ENCODE measurements at places on chromosomes 2 and 18.

- DNase-seq = no peak
Observed at GRCh38 chr18:26121476-26121875, 12.2 kb upstream of the PSMA8 start.

- DNase-seq = no peak
Observed at GRCh38 chr2:72694715-72695496, 130.9 kb downstream of the EXOC6B start.

- no peak for DNase-seq
Observed at GRCh38 chr2:101026253-101026701, 24.2 kb downstream of the RPL31 start.

DNA sequence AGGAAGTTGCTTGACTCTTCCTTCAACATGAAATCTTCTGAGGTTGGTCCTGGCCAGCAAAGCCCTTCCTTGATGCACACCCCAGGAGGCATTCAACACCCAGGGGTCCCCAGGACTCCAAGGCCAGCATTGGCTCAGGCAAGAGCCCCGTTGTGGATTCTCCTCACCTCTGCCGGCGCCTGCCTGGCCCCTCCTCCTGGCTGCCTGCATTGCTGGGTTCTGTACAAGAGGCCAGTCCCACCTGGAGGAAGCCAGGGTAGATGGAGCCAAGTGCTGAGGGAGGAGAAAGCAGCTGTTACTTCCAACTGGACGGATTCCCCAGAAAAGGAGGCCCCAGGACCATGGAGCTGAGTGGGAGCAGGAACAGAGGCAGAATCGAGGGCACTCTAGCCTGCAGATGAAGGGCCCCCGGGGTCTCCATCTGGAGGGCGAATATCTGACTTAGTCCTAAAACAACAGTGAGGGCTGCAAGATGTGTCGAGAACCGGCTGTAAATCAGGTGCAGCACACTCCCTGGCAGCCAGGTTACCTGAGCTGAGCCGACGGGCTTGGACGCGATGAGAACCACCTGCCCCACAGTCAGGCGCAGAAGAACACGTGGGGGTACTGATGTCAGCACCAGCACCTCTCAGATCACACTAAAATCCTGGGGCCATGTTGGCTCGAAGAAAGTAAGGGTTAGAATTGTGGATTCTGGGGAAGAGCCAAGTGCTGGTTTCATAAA, 399.6 kb upstream of the SALL3 start:
- no peak for DNase-seq

- DNase-seq = no peak
Observed at GRCh38 chr2:136324966-136325365, 207.0 kb upstream of the CXCR4 start.

DNA sequence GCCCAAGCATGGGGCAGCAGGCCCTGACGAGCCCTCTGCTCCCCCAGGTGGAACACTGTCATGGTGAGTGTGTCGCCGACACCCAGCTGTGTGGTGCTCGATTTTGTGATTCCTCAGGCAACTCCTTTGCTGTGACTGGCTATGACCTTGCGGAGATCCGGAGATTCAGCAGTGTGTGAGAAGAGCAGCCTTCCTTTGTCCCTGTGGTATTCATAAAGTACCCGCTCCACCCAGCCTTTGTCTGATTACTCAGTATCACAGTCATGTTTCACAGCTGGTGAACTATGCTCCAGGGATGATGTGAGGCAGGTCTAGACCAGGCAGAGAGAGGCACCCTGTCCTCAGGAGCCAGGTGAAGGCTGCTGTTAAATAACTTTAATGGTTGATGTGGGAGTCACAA, 4.0 kb downstream of the WDR54 start:
- no peak for DNase-seq

DNA sequence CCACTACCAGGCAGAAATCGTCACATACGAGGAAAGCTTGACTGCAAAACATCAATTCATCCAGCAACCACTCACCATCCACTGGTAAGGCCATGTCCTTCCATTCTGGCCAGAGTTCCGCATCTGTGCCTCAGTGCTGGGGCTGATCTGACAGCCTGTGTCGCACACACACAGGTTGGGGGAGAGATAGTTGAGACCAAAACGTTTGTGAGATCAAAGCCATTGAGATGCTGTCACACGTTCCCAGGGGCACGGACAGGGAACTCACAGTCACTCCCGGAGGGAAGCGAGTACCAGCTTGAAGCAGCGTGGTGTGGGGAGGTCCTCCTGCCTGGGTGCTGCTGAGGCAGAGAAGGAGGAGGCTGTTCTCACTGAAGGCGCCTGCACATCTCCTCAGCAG, 458.5 kb upstream of the SALL3 start:
- no peak for DNase-seq

- DNase-seq = no peak
Observed at GRCh38 chr2:233088972-233089345, 28.8 kb downstream of the INPP5D start.

GRCh38 chr18:9619990-9620389, 5.6 kb upstream of the PPP4R1 start:
- DNase-seq = no peak

DNA sequence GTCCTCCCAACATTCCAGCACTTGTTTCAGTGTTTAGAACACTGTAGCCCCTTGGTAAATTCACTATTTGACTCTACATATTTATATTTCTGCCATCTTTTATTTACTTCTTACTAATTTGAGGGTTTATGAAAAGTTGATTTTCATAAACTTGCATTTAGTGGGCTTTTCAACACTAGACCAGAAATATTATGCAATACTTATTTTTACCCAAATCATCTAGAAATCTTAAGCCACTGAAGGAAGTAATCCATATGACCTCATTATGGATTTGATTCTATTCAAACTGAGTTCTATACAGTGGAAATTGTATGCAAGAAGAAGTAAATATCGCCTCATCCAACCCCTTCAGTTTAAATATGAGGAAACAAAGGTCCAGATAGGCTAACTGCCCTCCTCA, 92.6 kb upstream of the VRK2 start:
- DNase-seq = no peak

GRCh38 chr2:236128321-236128720, 39.9 kb downstream of the GBX2 start:
- DNase-seq = no peak

GRCh38 chr2:229591611-229592010, 122.7 kb downstream of the DNER start:
- no peak for DNase-seq

GRCh38 chr2:23659773-23660172, 267.1 kb downstream of the ATAD2B start:
- no peak for DNase-seq

DNA sequence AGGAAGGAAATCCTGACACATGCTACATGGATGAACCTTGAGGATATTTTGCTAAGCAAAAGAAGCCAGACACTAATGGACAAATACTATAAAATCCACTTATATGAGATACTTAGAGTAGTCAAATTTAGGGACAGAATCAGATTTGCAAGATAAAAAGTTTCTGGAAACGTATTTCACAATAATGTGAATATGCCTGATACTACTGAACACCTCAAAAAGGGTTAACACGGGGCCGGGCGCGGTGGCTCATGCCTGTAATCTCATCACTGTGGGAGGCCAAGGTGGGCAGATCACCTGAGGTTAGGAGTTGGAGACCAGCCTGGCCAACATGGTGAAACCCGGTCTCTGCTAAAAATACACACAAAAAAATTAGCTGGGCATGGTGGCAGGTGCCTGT, 1.7 kb upstream of the RMC1 start:
- DNase-seq = no peak

DNA sequence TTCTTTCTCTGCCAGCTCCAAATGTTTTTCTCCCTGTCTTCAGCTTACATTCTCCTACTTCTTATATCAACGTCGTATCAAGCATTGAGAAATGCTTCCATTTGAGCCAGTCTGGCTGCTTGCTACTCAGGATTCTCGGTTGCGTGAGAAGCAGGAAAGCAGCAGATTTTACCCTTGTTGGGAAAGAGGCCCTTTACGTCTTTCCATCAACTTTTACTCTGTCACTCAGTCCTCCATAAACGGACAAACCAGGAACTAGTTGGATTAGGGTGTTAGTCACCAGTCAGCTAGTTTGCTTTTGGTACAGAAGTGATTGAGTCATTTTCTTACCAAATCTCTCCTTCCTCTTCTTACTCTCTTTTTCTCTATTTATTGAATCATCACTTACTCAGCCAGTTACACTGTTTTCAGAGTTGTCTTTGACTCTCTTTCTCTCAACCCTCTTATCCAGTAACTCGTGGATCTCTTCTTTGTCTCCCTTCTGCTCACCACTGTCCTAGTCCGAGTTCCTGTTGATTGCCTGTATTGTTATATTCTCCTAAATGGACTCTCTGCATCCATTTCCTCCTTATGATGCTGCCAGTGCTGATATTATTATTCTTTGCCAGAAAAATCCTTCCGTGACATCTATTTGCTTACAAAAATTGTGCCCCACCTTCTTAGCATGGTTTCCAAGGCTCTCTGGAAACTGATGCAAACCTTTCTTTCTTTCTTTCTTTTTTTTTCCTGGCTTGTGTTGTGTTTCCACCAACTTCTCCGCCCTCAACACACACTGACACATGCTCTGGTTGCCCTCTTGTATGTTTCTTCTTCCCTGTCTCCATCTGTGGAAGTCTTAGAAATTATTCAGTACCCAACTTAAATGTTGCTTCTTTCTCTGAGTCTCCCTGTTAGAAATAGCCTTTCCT, 61.5 kb downstream of the VRK2 start:
- no peak for DNase-seq

GRCh38 chr2:16507655-16508489, 157.8 kb downstream of the CYRIA start:
- DNase-seq = no peak

GRCh38 chr2:4962419-4962818, 729.8 kb upstream of the SOX11 start:
- DNase-seq = no peak

- no peak for DNase-seq
Observed at GRCh38 chr2:157785866-157786662, 90.1 kb downstream of the ACVR1 start.

GRCh38 chr2:28178946-28179345, 213.7 kb upstream of the FOSL2 start:
- DNase-seq = no peak

GRCh38 chr18:57953883-57954282, 90.1 kb upstream of the NEDD4L start:
- no peak for DNase-seq

Measured in cortex of kidney (tissue), 1 donor.